ENCODE measurements at places on chromosomes 2 and 18. TPM values are rescaled to one million over a fixed set of nuclear protein-coding genes. Genes with fewer than 3 reads are reported as not detected.

FAM237A gene
- not detected for polyA plus RNA-seq

- no peak for DNase-seq
Observed at GRCh38 chr2:181174611-181175580, 194.5 kb downstream of the UBE2E3 start.

RAD51AP2 gene
- polyA plus RNA-seq: not detected

GRCh38 chr2:74206180-74206688 lies 7.8 kb downstream of the MTHFD2 start:
- DNase-seq: no peak

DNA sequence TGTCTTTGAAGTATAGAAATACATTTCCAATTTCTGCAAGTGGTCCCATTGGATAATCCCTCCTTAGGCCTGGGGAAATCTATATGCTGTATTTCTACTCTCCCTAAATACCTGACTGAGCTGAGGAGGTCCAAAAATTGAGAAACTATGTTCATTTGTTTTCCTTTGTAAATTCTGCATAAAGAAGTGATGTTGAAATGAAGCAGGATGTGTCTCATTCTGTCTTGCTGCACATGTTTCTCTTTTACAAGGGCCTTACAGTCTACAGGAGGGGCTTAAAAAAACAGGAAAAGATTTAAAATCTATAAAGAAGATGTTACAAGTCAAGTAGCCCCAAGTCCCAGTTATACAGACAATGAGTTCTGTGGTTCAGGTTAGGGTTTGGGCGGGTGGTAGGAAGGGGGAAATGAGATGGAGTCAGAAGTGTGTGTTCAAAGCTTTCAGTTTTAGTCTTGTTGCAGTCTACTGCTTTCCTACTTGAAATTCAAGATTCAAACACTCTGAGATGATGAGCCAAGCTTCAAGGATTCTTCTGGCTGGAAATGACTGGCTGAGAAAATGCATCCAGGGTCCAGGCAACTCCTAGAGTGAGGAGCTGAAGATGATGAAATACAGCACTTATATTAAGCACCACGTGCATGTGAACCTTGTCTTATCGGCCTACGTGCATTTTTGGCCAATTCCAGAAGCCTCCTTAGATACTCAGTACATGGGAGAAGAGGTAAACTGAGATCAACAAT lies 146.3 kb upstream of the CELF4 start:
- no peak for DNase-seq

OTOS gene
- polyA plus RNA-seq: not detected

DNA sequence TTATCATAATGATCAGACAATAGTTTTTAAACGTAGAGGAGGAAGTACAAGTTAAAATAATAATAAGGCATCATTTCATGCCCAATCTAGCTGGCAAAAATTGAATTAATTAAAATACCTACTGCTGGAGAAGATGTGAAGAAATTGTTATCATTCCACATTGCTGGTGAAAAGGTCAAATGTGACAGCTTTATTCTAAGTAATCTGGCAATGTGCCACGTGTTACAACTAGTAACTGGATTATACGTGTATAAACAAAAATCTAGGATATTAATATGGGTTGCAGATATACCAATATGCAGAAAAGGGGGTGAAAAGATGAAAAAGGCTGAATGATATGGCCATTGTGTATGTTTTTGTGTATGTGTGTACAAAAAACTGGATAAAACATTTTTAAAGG lies 32.4 kb downstream of the SMAD2 start:
- no peak for DNase-seq

DNA sequence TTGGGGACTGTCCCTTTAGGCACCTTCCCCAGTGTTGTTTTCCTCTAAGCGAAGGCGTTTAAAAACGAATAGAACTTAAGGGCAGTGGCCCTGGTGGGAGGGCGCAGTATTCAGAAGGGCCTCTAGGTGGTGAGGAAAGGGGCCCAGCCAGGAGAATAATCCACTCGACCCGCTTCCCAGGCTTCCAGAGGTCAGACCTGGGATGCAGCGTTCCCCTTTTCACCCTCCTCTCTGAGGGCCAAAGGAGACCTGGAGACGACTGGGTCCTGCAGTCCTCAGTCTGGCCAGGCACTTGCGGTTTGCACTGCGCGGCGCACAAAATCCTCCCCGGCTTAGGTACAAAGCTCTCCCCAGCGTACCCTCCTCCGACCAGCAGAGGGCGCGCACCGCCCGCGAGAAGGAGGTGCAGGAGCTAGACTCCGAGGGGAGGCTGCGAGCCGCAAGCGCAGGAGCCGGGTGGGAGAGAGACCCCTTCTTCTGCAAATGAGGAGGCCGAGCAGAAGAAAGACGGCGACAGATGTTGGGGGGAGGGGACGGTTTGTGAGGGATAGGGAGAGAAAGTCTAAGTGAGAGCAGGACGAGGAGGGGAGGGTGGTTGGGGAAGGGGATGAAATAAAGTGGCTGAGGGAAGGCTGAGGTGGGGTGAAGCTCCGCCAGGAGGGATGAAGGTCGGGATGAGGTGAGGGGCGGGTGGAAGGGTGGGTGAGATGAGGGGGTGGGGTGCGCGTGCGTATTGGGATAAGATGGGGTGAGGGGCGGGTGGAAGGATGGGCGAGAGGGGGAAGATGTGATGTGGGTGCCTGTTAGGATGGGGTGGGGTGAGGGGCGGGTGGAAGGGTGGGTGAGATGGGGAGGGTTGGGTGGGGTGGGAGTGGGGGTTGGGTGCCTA lies 4.9 kb downstream of the FEV start:
- peak; percentile 80 for DNase-seq

DNA sequence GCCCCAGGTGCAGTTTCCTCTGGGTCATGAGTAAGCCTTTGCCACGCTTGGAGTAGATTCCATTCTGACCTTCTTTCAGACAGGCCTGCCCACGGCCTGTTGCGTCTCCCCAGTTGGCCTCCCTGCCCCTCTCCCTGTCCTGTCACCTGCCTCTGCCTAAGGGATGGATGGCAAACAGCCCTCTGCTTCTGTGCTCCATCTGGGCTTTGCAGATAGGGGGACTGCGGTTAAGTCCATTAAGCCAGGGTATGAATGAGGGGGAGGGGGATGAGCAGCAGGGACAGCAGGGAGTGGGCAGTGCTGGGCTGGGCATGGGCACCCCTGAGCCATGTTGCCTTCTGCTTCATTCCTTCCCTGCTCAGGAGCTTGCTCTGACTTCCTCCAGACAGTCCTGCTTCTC lies 37.6 kb upstream of the B3GNT7 start:
- DNase-seq: no peak

Measured in naive thymus-derived CD8-positive, alpha-beta T cell (primary cell).